Bone marrow (tissue), 2 donors: ENCODE measurements at places on chromosomes 16 and 17.
A peak's percentile ranks its signal among the peaks of the same experiment; 100 is the strongest.

DNA sequence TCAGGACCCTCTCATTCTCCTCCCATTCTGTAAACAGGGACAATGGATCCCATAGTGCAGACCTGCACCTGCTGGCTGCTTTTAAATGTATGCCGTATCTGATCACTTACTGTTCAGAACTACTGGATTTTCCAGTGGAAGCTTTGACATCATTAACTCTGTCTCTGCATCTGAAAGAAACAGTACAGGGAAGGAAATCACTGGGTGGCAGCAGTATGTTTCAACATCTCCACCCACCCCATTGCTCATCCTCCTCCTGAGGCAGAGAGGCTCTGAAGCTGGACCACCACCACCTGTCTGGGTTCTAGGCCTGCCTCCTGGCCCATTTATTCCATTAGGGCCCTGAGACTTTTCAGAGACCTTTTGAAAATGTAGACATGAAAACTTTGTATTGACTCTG, 2.6 kb downstream of the CCL15 start:
- no peak for DNase-seq

GRCh38 chr16:49596068-49596467, 222.5 kb downstream of the C16orf78 start:
- peak; percentile 44 for DNase-seq

- no peak for DNase-seq
Observed at GRCh38 chr17:17784657-17785267, 52.0 kb downstream of the SREBF1 start.

GRCh38 chr16:23146877-23147601, 2.2 kb downstream of the USP31 start:
- DNase-seq = no peak

DNA sequence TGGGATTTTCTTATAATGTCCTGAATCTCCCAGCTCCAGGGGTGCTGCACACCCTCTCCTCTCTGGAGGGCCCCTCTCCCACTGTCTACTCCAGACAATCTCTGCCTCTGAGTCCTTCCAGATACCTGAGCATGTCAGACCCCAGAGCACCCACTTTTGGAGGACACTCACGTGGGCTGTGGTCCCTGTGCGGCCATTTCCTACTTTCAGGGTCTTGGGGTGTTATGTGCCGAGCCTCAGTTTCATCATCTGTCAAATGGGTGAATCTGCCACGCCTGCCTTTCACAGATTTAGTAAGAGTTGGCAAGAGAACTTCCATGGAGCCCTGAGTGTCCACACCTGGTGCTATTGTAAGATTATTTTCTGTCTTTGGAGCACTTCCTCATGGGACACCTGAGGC, 3.7 kb upstream of the FOXL1 start:
- no peak for DNase-seq

- no peak for DNase-seq
Observed at GRCh38 chr16:66904428-66904845, 14.2 kb downstream of the CDH16 start.

- DNase-seq = no peak
Observed at GRCh38 chr17:4947411-4948165, 742 bp downstream of the PFN1 start.

DNA sequence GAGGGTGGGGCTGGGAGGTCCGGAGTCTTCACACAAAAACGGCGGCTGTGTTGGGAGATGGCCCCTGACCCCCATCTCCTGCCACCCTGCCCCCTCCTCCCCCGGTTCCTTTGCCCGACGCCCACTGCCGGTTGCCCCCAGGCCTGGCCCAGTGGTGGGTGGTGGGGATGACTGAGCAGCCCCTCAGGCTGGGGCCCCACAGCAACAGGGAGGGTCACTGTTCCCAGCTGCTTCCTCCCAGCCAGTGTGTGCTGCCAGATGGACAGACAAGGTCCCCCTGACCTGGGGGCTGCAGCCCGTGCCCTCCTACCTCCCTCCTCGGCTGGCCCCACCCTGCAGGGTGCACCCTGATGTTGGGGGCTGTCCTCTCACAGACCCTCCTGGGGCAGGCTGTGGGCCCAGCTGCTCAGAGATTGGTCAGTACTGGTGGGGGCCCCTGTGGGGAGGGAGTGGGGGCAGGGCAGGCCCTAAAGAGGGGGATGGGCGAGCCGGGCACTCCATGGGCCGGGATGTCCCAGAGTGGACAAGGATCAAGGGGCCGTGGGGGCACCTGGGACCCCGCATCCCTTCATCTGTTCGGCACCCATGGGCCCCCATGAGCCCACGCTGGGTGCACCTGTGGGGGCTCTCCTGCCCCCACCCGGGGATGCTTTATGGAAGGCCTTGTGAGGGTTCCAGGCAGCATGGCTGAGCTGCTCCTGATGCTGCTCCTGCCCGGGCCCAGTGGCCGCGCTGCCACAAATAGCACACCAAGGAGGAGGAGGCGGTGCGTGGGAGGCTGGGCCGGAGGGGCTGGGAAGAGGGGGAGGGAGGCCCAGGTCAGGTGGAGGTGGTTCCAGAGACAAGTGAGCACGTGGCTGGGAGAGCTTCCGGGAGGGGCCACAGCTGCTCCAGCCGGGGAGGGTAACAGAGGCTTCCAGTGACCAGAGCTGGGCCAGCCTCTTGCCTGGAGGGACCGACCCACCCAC, 5.1 kb downstream of the C1QTNF8 start:
- no peak for DNase-seq

GRCh38 chr17:74249590-74250270, 24.3 kb upstream of the DNAI2 start:
- no peak for DNase-seq

DNA sequence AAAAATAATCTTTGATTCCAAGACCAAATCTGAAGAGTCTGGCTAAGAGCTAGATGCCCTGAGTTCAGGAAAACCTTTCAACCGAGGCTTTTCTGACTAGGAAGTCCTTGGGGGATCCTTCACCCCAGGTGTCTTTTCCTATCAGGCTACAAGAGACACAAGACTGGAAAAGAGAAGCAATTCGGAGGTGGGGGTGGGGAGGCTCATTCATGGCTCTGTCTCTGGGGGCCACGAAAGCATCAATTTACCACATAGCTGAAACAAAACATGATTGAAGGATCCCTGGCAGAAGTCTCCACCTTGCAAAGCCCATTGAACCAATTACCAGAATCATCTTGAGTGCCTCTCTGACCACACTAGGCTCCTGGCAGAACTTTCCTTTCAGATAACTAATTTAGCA, 239.8 kb upstream of the SALL1 start:
- DNase-seq = no peak

DNA sequence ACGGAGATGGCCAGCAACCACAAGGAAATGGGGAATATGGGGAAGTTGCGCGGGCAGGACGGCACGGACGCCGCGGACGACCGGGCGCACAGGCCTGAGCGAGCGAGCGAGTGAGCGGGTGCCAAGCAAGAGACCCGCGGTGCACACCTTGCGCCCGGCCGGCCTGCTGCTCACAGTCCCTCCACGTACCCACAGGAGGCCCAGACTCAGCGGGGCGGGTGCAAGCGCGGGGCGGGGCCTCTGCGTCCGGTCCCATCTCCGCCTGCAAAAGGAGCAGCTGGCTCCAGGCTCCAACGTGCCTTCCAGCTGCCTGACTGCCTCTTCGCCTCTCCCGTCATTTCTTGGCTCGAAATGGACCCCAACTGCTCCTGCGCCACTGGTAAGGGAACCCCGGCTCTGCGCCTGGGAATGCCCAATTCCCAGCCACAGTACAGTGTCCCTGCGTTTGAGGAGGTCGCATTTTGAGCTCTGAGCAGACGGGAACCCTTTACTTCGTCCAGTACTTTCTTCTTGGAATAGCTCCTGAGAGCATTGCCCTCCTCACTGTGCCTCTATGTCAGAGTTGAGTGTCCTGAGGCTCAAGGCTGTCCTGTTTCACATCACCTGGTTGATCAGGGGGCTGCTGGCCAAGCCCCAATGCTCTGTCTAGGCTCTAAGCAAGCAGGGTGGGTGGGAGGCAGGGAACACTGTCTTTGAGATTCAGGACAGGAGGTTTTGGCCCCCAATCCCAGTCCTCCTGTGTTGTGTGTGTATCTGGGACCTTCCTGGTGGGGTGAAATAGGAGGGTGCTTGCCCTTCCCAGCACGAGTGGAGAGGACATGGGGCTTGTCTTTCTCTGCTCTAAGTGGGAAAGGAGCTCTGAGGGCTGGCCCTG, 8.1 kb upstream of the MT1E start:
- no peak for DNase-seq

GRCh38 chr17:45873728-45874127, 20.6 kb upstream of the MAPT start:
- DNase-seq = no peak

DNA sequence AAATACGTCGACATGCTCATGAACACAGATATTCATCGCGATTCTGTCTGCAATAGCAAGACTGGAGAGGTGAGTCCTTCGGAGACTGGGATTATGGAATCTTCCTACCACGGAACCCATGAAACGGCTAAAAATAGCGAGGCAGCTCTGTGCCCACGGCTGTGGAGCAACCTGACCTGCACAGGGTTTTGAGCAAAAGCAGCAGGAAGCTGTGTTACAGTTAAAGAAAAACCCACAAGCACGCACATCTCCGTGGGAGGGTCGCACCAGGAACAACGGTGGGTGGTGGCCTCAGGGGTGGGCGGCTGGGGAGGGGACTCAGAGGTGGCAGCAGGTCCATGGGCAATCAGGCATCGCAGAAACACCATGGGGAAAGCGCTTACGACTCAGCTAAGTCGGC, 24.8 kb downstream of the SLC38A10 start:
- DNase-seq = no peak

GRCh38 chr16:66206363-66206762, 160.1 kb upstream of the CDH5 start:
- no peak for DNase-seq

GRCh38 chr17:57662041-57662440, 83.1 kb downstream of the CCDC182 start:
- no peak for DNase-seq
